Activated CD8-positive, alpha-beta memory T cell treated with anti-CD3 and anti-CD28 coated beads for 48 hours (primary cell): ENCODE measurements at places on chromosomes 5 and 9.

DNA sequence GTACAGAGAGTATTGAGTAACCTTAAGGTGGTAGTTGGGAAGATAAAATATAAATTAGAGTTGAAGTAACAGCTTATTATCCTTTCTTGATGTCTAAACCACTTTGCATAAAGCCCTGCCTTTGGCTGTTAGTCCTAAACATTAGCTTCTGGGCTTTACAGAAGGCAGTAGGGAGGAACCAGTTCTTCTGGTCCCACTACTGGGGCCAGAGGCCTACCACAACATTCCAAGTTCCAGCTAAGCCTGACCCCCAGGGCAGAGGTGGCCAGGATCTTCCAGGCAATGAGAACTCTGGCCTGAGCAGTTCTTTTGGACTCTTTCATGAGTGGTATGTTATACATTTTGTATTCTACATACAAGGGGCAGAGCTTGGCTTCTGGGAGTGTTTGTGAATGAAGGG lies 26.1 kb downstream of the DNAI1 start:
- no peak for DNase-seq

DNA sequence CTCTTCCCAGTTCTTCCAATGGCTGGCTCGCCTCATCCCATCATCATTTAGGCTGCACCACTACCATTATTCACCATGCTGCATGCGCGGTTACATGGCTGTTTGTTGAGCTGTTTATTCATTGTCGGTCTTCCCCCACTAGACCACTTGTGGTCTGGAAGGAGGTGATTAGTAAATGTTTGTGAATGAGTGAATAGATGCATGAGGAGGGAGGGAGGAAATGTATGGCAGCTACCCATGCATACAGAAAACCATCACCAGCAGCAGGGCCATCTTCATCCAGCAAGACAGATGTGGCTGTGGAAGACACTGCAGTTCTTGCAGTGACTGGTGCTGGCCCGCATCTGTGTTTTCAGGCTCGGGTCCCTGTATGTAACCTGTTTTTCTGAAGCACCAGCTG lies 113.3 kb upstream of the SAP30L start:
- no peak for DNase-seq

DNA sequence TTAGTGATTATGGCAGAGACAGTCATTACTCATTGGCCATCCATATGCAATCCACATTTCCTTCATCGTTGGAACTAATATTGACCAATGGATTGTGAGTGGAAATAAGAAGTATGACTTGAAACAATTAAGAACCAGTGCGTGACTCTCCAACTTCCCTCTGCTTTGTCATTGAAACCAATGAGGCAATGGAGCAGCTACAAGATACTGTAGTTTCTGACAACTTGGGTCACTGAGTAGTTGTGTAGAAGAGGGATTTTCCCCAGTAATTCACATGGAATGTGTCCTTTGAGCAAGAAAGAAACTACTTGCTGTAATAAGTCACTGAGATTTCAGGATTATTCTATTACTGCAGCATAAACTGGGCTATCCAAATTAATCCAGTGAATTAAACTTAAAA lies 785.3 kb upstream of the RIOK2 start:
- DNase-seq, result no peak

- no peak for DNase-seq
Observed at GRCh38 chr9:14086495-14086894, 227.4 kb downstream of the NFIB start.

GRCh38 chr5:643351-643801 lies 31.2 kb downstream of the CEP72 start:
- no peak for DNase-seq

DNA sequence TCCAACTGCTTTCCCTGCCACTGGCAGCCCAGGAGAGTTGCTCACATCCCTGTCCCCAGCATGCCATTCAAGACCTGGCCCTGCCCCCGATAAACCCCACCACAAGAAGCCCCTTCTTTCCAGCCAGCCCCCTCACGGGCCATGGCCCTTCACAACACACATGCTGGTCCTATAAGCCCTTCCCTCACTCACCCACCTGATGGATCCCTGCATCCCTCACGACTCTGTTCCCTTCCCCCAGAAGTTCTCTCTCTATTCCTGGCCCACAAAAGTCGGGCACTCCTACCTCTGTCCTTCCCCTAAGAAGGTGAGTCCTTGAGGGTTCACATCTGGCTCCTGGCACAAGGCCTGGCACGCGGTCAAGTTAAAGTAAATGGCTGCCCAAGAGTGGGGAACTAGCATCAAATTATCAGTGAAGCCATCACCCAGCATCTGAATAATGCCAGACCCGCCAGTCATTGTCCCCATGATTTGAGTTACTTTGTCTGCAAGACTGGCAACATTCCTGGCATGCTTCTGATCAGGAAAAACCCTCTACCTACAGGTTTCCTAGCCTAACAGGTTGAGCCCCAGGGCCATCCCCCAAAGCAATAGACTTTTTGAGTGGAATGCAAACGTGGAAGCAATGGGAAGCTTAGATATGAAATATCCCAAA lies 65.9 kb downstream of the CRB2 start:
- no peak for DNase-seq

- DNase-seq, result no peak
Observed at GRCh38 chr9:3783156-3783555, 257.4 kb upstream of the RFX3 start.

DNA sequence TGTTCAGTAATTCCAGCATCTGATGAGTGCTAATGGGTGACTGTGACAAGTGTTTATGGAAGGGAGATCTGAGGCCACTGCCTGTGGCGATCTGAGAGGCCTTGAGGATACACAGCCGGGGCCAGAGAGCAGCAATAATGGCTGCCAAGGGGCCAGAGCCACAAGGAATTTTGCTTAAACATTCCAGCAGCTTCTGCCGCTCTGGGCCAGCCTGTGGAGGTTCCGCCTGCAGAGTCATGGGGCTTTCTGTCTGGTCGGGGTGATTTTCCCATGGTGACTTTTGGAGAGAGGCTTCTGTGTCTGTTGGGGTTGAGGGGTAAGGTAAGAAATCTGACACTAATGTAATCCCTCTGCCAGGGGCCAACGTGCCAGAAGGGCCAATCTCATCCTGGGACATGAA lies 353.5 kb downstream of the ADAMTS6 start:
- no peak for DNase-seq

GRCh38 chr5:141519605-141520565 lies 31.0 kb downstream of the PCDHGC5 start:
- no peak for DNase-seq

DNA sequence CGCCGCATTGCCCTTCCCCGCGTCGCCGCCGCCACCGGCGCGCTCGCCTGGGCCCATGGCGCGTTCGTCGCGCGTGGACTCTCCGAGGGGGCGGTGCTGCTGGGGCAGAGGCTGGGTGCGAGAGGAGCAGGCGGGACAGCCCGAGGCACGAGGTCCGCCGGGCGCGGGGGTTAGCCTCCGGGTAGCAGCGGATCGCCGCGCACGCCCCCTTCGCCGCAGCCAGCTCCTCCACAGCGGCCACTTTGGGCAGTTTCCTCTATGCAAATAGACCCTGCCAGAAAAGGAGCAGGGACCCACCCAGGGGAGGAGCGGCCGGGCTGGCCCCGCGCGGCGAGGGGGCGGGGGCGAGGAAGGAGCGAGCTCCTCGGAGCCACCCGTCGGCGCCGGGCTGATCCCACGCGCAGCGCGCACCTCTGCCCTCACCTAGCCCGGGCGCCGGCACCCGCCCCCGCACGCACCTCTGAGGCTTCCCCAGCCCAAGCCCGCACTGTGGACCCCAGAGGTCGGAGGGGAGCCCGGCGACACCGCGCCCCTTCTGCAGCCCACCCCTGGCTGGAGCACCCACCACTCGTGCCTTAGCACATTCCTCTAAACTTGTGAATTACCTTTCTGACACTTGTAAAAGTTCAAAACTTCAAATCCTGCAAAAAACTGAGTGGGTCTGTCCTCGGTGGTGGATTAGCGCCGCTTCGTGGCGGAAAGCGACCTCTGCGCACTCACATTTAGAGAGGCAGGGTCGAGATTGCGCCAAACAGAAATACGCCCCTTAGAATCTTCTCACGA lies at the start of gene COL23A1:
TSS of gene COL23A1 (minus strand) at position 253 of the 783 bp plus-strand sequence.
- DNase-seq, result no peak

DNA sequence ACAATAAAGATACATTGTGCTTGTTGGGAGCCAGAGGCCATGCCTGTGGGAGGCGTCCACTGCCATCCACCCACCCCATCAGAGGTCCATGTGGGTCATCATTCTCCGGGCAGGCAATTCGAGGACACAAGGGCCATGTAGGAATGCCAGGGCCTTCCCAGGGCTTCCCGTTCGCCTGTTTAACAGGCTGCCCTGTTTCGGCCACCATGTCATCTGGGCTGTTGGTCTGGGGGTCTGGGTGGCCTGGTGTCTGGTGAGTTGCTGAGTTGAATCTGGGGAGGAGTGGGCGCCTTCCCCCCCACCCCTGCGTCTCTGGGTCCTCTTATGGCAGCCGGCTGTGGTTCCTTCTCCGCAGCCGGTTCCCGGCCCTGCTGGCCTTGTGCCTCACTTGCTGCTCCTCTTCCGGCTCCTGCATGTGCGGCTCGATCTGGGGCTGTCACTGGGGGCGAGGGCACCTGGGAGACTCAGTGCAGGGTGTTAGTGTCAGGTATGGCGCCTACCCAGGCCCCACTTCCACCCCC lies 117.4 kb downstream of the WNK2 start:
- no peak for DNase-seq

DNA sequence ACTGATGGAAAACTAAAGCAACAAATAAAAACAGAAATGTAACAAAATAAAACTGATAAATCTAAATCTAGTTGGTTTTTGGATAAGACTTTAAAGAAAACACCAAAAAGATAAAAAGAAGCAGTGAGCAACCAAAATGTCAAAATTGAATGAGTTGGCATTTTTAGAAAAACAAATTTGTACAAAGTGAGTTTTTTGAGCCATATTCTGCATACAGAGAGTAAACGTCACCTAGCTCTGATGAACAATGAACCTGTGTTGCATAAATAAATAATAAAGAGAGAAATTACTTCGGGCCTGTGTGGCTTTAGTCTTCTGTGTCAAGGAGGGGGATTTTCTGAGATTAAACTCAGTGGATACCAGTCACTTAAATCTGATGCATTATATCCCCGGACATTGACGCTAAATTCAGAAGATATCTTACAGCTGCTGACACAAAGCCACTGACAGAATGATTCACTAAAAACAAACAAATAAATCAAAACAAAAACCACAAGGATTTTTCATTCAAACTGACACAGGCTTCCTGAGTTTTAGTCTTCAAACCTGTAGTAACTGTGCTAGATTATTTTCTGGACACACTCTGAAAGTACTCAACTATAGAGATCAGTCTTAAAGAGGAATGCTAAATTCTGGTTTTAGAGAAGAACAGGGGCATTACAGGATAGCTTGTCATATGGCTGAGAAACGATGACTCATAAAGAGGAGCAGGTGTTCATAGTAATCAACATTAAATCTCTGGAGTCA lies 403.5 kb upstream of the ST8SIA4 start:
- no peak for DNase-seq

GRCh38 chr5:96081276-96081858 lies 119.7 kb upstream of the ELL2 start:
- no peak for DNase-seq

- no peak for DNase-seq
Observed at GRCh38 chr5:38434966-38435705, 121.3 kb downstream of the LIFR start.

GRCh38 chr9:98660541-98660940 lies 48.2 kb downstream of the GABBR2 start:
- no peak for DNase-seq

DNA sequence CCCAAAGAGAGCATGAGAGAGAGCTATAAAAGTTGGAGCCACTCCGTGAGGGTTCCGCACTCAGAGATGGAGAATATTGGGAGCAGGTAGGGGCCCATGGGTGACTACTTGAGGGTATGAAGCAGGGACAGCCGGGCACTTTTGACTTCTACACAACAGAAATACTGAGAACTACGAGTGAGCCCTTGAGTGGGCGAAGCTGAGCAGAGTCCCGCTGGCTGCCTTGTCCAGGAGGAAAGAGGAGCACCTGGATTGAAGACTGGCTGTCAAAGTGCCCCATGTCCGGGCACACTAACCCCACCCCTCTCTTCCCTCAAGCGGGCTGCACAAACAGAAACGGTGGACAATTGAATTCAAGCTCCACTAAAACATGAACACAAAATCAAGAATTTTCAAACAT lies 33.6 kb downstream of the FYB1 start:
- no peak for DNase-seq

DNA sequence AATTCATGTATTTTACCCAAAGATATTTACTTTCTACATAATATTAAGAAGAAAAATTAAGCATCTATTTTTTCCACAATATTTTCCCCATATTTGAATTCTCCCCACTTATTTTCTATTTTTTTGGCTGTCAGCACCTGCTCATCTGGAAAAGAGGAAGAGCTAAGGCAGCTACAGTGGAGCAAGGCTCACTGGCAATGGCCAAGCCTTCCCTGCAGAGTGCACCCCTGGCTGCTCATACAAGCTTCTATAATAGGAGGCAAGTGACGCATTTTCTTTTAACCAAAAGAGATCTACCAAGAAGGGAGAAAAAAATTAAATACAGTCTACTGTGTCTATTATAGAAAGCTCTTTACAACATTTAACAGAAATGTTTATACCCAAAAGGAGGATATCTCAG lies 72.5 kb downstream of the AUH start:
- DNase-seq, result no peak

DNA sequence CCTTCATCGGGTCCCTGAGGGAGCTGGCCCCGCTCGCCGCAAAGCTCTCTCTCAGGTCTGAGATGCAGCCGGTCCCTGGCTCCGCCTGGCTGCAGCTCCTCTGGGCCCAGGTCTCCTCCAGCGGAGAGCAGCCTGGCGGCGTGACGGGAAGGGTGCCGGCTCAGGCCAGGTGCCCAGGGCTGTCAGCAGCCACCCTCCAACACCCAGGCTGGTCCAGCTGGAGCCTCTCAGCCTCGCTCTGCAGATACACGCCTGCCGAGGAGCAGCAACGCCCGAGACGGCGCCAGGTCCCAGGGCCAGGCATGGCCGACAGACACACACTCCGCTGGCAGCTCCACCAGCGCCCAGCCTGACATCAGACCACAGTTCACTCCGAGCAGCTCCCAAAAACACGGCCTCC lies 25.6 kb downstream of the FAM163B start:
- no peak for DNase-seq

- no peak for DNase-seq
Observed at GRCh38 chr9:91758491-91758981, 191.5 kb downstream of the ROR2 start.

GRCh38 chr5:57824623-57825022 lies 342.0 kb upstream of the ACTBL2 start:
- DNase-seq, result no peak

- no peak for DNase-seq
Observed at GRCh38 chr9:91900055-91900796, 49.8 kb downstream of the ROR2 start.

- no peak for DNase-seq
Observed at GRCh38 chr9:113720495-113720894, 155.6 kb upstream of the ZNF618 start.

GRCh38 chr5:131685516-131686171 lies 50.6 kb upstream of the RAPGEF6 start:
- DNase-seq, result no peak

DNA sequence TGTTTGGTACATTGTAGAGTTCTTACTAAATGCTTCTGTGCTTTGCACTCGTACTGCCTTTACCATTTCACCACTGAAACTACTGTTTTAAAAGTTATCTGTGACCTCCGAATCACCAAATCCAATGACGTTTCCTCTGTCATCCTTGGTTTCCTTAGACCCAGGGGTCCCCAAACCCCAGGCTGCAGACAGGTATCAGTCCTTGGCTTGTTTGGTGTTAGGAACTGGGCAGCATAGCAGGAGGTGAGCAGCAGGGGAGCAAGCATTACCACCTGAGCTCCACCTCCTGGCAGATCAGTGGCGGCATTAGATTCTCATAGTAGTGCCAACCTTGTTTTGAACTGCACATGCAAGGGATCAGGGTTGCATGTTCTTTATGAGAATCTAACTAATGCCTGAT lies 26.8 kb upstream of the APC start:
- no peak for DNase-seq
